ENCODE measurements at places on chromosomes 2 and 18. TPM values are rescaled to one million over a fixed set of nuclear protein-coding genes. Genes with fewer than 3 reads are reported as not detected.

DNA sequence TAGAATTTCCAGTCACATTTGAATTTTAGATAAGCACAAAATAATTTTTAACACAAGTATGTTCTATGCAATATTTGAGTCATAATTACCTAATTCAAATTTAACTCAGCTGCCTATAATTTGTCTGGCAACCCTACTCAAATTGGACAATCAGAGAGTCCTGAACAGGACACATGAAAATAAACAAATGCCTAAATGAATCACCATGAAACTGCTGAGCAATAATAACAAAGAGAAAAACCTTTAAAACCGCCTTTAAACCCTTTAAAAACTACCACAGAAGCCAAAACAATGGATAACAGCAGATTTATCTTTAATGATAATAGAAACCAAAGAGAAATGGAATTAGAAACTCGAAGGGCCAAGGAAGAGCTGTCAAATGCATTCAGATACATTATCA, 39.5 kb downstream of the ARL4C start:
- peaks cover 14% of the 10 kb centered on the region for H3K36me3 ChIP-seq
- DNase-seq = no peak
- H3K27me3 ChIP-seq = no peaks in the 10 kb centered on the region
- H3K4me1 ChIP-seq = peaks cover 89% of the 10 kb centered on the region

GRCh38 chr2:14722904-14723570, 90.5 kb downstream of the LRATD1 start:
- H3K4me3 ChIP-seq = no peak overlapping the region
- no peaks in the 10 kb centered on the region for H3K27me3 ChIP-seq
- no peaks in the 10 kb centered on the region for H3K4me1 ChIP-seq
- H3K27ac ChIP-seq = no peak overlapping the region
- no peaks in the 10 kb centered on the region for H3K36me3 ChIP-seq
- no peak for DNase-seq

DNA sequence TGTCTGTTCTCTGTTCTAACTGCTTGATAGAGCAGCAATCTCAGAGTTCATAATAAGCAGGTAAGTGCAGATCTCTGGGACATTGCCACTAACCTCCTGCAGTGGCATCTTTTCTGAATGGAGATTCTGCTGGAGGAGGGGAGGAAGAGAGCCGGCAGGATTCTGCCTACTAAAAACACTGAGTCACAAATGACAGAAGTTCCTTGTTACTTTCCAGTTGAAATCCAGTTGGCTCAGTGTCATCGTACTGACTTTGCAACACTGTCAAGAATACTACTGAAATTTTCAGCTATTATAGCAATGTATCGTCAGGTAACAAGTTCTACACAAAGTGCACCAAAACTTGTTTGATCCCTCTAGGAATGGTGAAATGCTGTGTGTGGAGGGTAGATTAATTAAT, 79.6 kb upstream of the ST6GAL2 start:
- no peaks in the 10 kb centered on the region for H3K27me3 ChIP-seq
- no peak overlapping the region for H3K27ac ChIP-seq
- no peak for DNase-seq
- H3K4me3 ChIP-seq = no peak overlapping the region
- no peaks in the 10 kb centered on the region for H3K4me1 ChIP-seq

The CACNB4 gene
- total RNA-seq = 0.31 TPM

The ALKAL2 gene
- total RNA-seq = 0.60 TPM

The ONECUT2 gene
- total RNA-seq = 0.02 TPM

GRCh38 chr2:171939743-171940071, 17.4 kb downstream of the HAT1 start:
- H3K36me3 ChIP-seq = peaks cover 2% of the 10 kb centered on the region
- peaks cover 23% of the 10 kb centered on the region for H3K4me1 ChIP-seq
- H3K4me3 ChIP-seq = no peak overlapping the region
- H3K27me3 ChIP-seq = no peaks in the 10 kb centered on the region

GRCh38 chr2:205763708-205764211, 81.5 kb downstream of the NRP2 start:
- no peak overlapping the region for H3K4me3 ChIP-seq
- peak; percentile 31 for DNase-seq
- peaks cover 6% of the 10 kb centered on the region for H3K4me1 ChIP-seq
- H3K27me3 ChIP-seq = peaks cover 46% of the 10 kb centered on the region
- no peaks in the 10 kb centered on the region for H3K36me3 ChIP-seq

The TMEM200C gene
- total RNA-seq = not detected

The TEKT4 gene
- not detected for total RNA-seq

DNA sequence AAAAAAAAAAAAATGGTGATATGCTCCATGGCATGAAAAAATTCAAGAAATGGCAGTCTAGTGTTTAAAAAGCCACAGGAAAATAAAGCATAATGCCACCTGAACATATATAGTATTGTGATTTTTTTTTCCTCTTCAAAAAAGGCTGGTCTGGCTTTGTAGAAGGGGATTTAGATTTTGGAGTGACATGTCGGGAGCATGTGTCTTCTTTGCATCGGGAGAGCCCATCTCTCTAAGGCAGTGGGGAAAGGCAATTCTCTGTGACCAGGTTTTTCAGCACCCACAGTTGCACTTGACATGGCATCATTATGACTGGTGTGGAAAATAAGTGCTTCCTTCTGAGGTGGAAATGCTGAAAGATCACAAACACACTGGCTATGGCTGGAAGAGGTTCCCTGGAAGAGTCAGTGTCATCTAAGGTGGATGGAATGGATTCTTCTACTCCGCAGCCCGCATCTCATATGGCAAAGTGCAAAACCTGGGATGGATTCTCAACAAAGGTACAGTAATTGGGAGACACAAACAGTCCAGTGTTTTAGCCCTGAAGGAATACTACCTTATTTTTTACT, 172.5 kb downstream of the AGAP1 start:
- no peaks in the 10 kb centered on the region for H3K36me3 ChIP-seq
- H3K27ac ChIP-seq = no peak overlapping the region
- peak; percentile 21 for DNase-seq

- no peaks in the 10 kb centered on the region for H3K36me3 ChIP-seq
- H3K4me3 ChIP-seq = no peak overlapping the region
- DNase-seq = no peak
- H3K27me3 ChIP-seq = no peaks in the 10 kb centered on the region
- H3K27ac ChIP-seq = no peak overlapping the region
Observed at GRCh38 chr2:108934583-108935245, 54.3 kb downstream of the EDAR start.

DNA sequence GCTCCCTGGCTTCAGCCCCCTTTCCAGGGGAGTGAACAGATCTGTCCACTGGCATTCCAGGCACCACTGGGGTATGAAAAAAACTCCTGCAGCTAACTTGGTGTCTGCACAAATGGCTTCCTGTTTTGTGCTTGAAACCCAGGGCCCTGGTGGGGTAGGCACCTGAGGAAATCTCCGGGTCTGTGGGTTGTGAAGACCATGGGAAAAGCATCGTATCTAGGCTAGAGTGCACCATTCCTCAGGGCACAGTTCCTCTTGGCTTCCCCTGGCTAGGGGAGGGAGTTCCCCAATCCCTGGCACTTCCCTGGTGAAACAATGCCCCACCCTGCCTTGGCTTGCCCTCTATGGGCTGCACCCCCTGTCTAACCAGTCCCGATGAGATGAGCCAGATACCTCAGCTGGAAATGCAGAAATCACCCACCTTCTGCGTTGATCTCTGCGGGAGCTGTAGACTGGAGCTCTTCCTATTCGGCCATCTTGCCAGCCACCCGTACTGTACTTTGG, 34.1 kb downstream of the TFPI start:
- DNase-seq = no peak
- no peak overlapping the region for H3K27ac ChIP-seq
- H3K36me3 ChIP-seq = peaks cover 4% of the 10 kb centered on the region
- no peaks in the 10 kb centered on the region for H3K27me3 ChIP-seq

Data from activated T-cell treated with anti-CD3 and anti-CD28 coated beads, Interleukin-2, amount 50 U/mL, for 72 hours (primary cell).